NCI-H524 (cell line): ENCODE measurements at places on chromosomes 4 and X.

- DNase-seq: no peak
Observed at GRCh38 chr4:48588230-48589097, 98.4 kb downstream of the ZAR1 start.

DNA sequence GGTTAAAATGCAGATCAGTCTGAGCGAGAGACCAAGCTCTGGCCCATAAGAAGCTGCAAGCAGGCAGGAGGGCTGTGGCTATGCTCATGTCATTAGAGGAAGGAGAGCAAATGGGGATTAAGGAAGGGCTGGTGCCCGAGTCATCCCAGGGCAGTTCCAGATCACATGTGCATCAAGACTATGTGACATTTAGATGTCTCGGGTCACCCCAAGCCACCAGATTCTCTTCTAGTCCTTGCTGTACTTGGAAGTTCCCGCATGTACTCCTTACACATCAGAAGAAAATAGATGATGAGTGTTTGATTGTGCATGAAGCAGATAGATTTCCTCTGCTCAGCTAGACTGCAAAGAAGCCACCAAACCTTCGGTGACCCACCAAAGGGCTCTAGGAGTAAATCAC is 42.1 kb upstream of the KLHL34 start:
- no peak for DNase-seq

GRCh38 chr4:158130204-158130603 is 42.6 kb downstream of the GASK1B start:
- no peak for DNase-seq

DNA sequence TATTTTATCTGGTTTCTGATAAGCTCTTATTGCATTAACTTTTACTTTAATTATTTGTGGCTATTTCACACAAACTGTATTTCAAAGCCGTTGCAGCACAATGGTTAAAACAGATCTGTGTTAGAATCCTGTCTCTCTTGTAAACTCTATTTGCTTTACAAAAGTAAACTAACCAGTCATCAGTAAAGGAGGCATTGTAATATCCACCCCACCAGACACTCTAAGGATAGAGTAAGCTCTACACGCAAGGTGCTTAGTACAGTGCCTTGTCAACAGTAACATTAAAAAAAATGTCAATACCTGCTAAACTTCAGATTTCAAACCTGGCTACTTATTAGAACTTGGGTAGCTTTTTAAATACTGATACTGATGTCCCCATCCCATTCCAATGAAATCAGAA is 228.4 kb downstream of the RCHY1 start:
- DNase-seq: no peak

- DNase-seq: peak; percentile 65
Observed at GRCh38 chr4:128386761-128387599, 99.4 kb upstream of the PGRMC2 start.

GRCh38 chr4:156643826-156644225 is 327.8 kb downstream of the PDGFC start:
- no peak for DNase-seq

DNA sequence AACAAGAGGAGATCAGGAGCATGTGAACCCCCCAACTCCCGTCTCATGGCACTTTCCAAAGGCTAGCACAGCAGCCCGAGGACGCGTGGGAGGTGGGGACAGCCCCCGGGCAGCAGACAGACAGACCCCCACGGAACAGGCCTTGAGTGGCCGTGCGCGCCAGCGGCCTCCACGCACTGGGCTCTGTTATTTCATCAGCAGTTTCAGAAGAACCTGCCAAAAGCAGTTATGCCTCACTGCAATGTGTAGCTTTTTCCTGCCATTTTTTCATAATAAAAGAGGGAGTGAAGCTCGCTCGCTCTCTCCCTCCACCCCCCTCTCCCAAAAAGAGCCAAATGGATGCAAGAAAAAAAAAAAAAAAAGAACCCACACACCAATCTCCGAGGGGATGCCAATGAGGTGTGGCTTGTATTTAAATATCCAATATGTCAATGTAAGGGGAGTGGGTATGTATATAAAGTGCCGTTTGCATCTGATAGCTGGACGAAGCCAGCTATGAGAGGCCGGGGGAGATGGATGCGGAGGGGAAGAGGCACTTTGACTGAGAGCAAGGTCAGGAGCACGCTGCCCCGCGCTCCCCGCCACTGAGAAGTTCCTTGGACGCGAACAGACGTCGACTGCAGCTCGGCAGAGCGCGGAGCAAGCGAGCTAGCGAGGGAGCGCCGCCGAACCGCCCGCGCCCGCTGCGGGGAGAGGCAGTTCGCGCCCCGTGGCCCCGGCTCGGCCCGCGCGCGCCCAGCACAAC is at the start of gene FGF16:
FGF16 (plus strand) TSS at position 482 of the 745 bp plus-strand sequence. CDS start 286 bp downstream, outside the sequence.
- DNase-seq: no peak

GRCh38 chr4:136476753-136477152 is 1055.5 kb downstream of the PCDH18 start:
- DNase-seq: no peak

DNA sequence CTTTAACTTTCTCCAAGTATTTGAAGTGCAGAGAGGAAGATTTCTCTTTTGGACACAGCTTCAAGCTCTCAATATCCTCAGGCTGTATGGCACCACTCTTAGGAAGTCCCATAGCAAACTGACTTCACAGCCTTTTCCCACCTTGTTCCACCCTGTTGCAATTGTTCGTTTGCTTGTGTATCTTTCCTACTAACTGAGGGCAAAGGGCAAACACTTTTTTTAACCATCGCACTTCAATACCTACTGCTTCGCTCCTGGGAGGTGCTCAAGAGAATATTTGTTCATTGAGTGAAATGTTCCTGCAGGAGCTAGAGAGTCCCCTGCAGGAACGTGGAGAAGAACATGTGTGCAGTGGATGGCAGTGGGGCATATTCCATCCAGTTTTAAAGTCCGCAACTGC is 638.6 kb downstream of the BCOR start:
- no peak for DNase-seq

- DNase-seq: no peak
Observed at GRCh38 chrX:100647095-100647494, 3.1 kb downstream of the SRPX2 start.

- no peak for DNase-seq
Observed at GRCh38 chrX:9117851-9118250, 83.9 kb upstream of the FAM9B start.

GRCh38 chr4:84908876-84909275 is 57.6 kb downstream of the WDFY3 start:
- no peak for DNase-seq

DNA sequence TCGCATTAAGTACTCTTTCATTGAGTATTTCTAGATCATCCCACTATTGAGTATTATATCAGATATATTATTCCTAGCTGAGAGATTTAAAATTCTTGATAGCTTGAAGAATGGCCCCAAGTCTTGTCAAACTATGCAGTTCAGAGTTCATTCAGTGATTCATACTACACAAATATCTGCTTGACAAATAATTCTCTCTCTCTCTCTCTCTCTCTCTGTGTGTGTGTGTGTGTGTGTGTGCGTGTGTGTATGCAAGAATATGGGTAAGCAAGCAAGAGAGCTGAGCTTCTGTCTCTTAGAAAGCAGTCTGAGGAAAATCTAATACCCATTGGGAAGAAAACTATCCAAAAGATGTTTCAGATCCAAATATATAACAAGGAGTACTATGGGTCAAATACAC is 142.0 kb downstream of the SLC10A7 start:
- no peak for DNase-seq
